Suppressor macrophage treated with lipopolysaccharide for 1 hour (primary cell): ENCODE measurements at places on chromosomes 2 and 18.
A peak's percentile ranks its signal among the peaks of the same experiment; 100 is the strongest.

- DNase-seq, result peak; percentile 78
These were observed 3.8 kb upstream of the SESTD1 start for GRCh38 chr2:179268277-179268925.

DNA sequence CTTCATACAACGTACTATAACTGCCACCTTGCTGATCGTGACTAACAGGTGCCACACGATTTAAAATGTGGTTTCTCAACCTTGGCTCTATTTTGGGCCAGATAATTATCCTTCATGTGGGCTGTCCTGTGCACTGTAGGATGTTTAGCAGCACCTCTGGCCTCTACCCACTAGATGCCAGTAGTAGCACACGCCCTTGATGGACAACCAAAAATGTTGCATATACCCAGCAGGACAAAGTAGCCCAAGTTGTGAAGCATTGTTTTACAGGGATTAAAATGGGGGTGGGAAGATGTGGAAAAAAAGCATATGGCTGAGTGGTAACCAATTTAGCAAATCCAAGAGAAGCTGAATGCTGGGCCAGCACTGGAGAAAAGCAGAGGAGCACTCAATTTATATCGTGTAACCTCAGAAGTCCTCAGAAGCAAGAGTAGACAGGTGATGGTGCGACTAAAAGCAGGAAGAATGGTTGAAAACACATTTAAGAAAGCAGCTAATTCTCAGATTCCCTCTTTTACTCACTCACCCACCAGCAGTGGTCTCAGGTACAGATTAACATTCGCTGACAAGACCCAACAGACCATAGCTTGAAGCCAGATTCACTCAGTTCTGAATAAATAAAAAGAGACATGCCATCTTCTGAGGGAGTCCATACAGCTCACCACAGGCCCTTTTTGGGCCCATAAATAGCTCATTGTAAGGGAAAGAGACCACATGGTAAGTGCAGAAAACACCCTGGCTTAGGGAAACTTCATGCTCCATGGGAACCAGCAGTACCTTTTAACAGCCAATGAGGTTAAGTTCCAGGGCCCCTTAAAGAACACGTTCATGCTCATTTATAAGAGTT is 50.6 kb downstream of the RAPH1 start:
- peak; percentile 46 for DNase-seq

DNA sequence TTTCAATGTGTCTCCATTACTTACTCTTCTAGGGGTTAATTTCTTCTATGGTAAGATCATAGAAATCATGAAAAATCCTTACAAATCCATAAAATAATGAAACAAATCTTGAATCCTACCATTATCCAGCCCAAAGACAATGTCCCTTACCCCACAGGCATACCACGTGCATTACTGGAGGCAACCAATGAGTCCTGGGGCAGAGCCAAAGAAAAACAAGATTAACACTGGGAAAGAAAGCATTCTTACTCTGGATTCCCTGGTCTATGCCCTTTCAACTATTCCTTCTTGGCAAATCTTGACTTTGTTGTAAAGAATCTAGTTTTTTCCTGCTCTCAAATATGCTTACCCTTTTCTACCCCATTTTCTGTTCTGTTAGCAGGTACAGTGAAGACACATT is 3.1 kb upstream of the GALNT1 start:
- no peak for DNase-seq

GRCh38 chr2:36951027-36951518 is 15.3 kb downstream of the STRN start:
- DNase-seq, result no peak

DNA sequence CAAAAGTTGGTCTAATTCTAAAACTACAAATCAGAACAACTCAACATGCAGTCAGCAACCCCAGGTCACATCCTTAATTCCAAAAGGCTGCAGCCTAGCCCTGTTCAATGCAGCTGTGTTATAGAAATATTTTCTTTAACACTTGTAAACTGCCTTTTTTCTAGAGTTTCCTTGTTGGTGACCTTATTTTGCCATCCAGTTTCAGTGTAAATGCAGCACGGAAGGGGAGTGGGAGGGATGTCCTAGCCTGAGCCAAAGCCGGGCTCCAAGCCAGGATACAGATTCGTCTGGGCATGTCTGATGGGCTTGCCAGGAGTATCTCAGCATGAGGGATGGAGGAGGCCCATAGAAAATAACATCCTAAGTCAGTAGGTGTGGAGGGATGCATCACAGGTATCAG is 17.7 kb upstream of the SP3 start:
- no peak for DNase-seq

DNA sequence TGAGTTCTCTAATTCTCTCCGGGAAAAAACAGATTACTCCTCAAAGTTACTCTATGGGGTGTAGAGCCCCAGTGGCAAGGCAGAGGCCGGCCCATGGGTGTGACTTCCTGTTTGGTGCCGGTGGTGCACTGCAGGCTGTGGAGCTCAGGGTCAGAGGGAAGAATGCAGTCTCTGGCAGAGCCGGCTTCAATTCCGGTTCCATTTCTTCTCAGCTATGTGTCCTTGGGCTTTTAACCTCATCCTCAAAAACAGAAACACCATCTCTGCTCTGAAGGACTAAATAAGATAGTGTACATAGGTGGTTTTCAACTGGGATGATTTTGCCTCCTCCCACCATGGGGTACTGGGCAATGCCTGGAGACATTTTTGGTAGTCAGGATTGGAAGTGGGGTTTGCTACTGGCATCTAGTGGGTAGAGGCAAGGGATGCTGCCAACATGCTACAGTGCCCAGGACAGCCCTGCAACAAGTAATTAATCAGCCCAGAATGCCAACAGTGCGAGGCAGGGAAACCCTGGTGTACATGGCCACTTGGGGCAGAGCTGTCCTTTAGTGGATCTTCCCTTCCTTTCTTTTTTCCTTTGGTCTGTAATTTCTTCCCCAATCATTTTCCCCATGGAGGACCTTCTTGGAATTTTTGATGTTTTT is 81.2 kb downstream of the INSIG2 start:
- DNase-seq, result peak; percentile 53

DNA sequence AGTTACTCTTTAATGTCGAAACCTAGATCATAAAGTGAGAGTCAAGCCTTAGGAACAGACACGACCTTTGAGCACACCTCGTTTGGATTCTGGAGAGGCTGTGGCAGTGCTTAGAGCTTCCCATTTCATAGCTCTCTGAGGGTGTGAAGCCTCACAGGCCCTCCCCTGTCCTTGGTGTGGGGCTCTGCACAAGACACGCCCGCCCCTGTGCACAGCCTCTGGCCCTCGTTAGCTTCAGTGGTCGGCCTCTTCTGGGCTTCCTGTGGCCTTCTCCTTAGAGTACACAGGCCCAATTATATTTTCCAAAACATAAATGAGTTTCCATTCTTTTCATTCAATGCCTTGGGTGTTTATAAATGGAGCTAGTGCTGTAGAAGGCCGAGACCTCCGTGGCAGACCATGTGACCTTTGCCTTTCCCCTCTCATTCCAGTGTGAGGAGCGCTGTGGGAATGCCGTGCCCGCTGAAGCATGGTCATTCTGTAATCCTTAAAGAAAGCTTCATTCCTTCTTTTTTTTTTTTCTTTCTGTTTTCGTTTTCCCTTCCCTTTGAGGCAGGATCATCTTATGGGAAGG is 208.6 kb downstream of the DCDC2C start:
- DNase-seq, result no peak

- no peak for DNase-seq
These were observed 21.2 kb downstream of the VIT start for GRCh38 chr2:36717603-36718266.

DNA sequence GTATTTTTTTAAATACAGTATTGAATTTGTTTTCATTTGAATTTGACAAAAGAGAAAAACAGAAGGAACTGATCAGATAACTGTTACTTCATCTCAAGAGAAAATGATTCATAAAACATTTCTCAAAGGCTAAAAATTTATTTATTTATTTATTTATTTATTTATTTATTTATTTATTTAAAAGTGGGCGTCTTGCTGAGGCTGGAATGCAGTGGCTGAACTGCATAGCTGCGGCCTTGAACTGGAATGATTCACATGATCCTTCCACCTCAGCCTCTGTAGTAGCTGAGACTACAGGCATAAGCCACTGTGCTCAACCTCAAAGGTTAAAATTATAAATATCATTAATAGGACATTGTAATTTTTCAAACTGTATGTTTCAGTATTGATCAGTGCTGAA is 4.5 kb upstream of the PUM2 start:
- no peak for DNase-seq
